ENCODE measurements at places on chromosomes 4 and X.

DNA sequence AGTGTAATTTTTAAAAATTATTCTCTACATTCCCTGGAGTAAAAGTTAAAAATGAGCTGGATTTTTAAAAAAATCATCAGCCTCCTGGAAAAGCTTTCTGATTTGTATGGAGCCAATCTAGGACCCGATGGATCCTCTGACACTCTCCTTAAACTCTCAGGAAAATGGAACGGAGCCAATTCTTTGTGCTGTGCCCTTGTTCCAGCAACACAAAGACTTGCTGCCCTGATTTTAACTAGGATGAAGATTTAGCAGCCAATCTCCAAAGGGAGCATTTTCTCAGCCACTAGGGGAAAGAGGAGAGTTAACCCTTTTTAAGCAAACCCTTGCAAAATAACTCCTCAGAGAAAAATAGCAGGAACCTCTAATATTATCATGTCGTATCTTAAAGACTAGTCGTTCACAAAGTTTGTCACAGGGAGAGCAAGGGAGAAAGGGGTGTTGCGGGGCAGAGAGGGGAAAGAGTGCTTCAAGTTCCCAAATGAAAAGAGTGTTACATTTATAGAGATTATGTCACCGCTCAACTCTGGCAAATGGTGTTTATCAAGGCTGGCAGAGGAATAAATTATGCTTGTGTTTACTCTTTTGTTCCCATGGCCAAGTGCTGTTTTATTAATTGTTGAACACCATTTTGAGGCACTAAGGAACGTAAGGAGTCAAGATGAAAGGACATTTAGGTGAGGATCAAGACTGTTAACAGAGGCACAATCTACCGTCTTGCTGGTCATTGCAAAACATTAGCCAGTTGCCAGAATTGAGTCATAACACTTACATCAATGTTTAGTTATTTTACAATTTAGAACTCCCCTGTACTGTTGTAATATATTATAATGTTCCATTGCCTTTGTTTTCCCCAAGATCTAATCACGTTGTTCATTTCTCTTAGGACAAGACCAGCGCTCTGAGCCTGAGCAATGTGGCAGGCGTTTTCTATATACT is 250.7 kb downstream of the THOC2 start:
- peak; percentile 32 for DNase-seq

DNA sequence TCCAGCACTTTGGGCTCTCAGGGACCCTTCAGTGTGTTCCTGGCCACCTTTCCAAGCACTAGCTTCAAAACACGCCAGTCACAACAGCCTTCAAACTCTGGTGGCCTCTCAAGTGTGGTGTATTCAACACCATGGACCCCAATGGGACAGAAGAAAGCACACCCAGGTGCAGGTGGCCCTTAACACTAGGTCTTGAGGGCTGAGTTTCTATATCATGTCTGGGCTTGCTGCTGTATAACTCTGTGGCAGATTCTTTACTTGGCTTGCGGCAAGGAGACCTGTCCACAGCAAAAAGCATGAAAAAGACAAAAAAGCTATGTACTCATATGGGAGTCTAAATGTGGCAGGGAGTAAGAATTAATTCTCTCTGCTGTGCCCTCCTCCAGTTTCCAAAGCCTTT is 23.1 kb downstream of the MSL3 start:
- no peak for DNase-seq

DNA sequence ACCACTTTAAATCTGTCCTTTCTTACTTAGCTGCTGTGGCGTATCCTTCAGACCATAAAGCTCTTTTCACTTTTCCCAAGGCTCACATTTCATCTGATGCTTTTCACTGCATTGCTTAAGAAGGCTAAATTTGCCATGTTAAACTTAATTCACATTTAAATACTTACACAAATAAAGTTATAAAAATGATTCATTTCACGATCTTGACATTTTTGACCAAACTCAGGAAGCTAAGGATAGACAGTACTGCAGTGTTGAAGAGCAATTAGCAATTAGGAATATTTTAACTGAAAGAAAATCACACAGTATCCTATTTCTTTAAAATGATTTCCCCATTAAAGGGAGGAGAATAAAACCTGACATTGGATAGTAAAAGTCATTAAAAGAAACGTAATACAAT is 1038.6 kb downstream of the STPG2 start:
- no peak for DNase-seq

DNA sequence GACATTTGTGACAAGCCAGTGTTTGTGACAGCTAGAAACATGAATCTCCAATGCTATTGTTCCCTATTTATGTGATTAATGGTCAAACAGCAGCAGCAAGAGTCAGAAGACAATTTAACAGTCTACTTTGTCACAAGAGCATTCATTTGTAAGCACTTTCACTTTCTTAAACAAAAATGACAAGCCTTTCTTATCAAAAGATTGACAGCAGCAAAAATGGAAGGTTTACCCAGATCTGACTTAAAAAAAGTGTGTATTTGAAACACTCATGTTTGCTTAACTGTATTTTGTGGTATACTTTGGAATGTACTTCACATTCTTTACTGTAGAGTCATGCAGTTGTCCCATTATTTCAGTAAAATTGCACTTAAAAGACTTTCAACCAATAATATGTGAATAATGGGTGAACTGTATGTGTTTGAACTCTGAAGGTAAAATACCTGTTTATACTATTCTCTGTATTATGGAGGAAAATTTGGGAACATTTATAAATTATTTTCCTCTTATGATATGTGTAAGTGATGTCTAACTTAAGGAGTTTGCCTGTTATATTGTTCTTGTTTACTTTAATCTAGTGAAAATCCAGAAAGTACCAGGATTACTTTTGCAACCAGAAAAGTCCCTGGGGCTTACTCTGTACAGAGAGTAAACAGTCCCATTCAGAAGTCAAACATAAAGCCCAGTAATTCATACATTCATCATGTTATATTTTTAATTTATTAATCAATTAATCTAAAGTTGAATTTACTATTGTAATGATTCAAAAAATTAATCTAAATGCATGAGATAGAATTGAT is 314.9 kb upstream of the TRAM1L1 start:
- peak; percentile 13 for DNase-seq

GRCh38 chrX:119482041-119482440 is 13.8 kb downstream of the SLC25A5 start:
- DNase-seq, result no peak

DNA sequence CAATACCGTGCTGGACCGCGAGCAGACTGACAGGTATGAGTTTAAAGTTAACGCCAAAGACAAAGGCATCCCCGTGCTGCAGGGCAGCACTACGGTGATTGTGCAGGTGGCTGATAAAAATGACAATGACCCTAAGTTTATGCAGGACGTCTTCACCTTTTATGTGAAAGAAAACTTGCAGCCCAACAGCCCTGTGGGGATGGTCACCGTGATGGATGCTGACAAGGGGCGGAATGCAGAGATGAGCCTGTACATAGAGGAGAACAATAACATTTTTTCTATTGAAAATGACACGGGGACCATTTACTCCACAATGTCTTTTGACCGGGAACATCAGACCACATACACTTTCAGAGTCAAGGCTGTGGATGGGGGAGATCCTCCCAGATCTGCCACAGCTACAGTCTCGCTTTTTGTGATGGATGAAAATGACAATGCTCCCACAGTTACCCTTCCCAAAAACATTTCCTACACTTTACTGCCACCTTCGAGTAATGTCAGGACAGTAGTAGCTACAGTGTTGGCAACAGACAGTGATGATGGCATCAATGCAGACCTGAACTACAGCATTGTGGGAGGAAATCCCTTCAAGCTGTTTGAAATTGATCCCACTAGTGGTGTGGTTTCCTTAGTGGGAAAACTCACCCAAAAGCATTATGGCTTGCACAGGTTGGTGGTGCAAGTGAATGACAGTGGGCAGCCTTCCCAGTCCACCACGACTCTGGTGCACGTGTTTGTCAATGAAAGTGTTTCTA is 3.2 kb downstream of the PCDH7 start:
- no peak for DNase-seq

- DNase-seq, result no peak
Observed at GRCh38 chr4:830601-831482, 4.9 kb upstream of the CPLX1 start.

DNA sequence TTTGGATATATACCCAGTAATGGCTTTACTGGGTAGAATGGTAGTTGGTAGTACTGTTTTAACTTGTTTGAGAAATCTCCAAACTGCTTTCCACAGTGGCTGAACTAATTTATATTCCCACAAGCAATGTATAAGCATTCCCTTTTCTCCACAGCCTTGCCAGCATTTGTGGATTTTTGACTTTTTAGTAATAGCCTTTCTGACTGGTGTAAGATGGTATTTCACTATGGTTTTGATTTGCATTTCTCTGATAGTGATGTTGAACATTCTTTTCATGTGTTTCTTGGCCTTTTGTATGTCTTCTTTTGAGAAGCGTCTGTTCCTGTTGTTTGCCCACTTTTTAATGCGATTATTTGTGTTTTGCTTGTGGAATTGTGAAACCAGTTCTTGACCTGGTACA is 290.5 kb downstream of the BMPR1B start:
- DNase-seq, result no peak

- no peak for DNase-seq
Observed at GRCh38 chr4:76688619-76689144, 209.3 kb downstream of the SOWAHB start.

- DNase-seq, result no peak
Observed at GRCh38 chr4:54066718-54067129, 2.3 kb upstream of the CHIC2 start.

DNA sequence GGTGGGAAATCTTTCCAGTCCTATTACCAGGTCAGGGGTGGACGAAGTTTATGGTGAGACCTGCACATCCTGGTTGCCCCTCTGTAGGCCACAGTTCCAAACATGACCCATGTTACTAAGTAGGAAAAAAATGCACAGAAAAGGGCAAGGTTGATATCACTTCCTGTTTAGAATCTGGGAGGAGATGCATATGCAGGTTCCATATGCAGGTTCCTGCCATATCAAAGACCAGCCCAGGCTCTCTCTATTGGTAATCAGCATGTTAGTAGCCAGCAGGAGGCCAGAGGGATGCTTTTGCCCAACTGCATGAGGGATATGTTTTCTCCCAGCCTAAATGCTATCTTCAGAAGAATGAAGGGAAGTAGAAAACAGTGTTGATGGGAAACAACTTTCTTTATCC is 657.2 kb downstream of the ANKRD50 start:
- no peak for DNase-seq

GRCh38 chr4:140188975-140189374 is 35.0 kb upstream of the MAML3 start:
- DNase-seq, result no peak

DNA sequence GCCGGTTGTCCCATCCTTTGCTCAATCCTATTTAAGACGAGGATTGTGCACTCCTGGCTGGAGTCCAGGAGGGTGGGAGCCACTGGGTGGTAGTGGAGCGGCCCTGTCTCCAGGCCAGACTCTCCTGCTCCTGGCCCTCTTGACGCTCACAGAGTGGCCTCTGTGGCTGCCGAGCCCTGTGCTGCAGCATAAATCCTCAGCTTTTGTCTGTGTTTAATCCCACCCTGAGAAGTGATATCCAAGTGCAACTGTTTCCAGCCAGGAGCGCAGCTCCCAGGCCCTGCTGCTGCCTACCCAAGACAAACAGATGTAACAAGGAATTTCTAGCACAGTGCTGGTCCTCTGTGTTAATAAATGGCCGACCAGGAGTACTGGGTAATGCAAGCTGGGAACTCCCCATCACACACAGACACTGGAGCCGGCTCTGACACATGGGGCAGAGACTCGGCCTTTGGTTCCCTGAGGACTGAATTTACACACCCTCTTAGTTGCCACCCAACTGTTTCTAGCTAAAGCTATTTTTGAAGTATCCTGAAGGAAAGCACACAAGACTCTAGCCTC is 85.3 kb downstream of the GATB start:
- peak; percentile 36 for DNase-seq

DNA sequence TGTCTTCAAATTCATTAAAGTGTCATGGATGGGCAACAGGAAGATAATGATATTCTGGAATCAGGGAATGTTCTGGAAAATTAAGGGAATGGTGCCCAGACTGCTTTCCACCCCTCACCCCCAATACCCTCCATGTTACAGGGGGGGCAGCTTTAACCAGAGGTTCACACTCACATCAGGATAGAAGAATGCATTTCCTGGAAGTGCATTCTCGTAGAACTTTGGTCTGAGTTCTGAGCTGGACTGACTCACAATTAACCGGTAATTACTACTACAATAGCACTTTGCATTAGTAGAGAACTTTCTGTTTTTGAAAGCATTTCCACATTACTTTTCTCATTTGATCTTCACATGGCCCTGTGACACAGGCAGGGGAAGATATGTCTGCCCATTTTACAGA is 52.5 kb upstream of the SHISA3 start:
- no peak for DNase-seq

DNA sequence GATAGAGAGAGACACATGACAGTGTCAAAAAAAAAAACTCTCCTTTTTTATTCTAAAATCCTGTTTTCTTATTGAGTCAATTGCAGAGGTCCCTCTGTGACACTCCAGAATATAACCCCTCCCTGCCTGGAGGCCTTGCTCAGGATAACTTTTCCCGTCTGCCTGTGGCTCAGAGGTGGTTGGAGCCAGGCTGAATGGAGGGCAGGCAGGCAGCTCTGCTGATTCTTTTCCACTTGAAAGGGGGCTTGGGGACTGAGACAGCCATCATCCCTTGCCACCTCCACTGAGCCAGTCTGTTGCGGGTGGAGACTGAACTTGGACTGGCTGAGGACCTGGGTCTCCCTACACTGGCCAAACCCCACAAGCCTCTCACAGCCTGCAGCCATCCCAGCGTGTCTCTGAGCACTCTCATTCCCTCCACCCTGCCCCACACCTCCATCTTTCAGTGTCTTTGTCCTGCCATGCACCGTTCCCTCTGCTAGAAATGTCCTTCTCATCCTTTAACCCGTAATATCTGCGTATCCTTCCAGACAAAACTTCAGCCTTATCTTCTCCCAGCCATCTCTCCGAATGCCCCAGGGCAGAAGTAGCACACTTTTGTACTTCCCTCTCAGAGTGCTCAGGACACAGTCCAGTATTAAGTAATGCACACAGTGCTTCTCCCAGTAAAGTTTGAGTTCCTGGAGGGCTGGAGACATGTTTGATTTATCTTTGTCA is 139.9 kb downstream of the CHIC2 start:
- no peak for DNase-seq

DNA sequence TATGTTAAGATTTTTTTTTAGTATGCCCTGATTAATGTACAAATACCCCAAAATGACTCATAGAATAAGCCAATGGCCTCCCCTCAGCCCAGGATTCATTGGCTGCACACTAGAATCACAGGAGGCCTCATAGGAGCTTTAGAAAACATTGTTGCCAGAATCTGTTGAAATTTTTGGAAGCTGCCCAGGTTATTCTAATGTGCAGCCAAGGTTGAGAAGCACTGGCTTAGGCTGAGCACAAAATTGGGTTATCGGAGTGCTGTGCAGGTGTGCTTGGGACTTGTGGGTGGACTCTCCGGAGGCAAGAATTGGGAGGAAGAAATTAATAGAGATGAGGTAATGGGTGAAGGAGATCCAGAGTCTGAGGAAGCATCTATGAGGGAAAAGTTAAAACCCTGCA is 41.3 kb upstream of the VCX start:
- DNase-seq, result no peak

- DNase-seq, result peak; percentile 73
Observed at GRCh38 chr4:40908702-40909362, 159.1 kb downstream of the NSUN7 start.

DNA sequence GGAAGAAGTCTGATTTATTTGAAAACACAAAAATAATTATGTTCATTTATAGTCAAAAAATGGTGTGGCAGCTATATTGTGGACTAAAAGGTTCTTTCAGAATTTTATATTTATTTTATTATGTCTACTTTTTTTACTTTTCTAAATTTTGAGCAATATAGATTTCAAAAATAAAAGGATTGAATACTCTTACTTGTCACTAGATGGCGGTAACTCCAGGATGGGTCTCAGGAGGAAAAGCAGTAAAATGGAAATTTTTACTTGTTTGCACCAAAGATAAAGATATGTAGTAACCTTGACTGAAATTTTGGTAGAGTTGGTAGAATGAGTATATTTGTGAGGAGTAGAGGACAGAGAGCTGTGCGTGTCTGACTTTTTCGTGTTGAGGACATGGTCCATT is 14.5 kb upstream of the DACH2 start:
- peak; percentile 4 for DNase-seq
